ENCODE measurements at places on chromosomes 3 and 15. TPM values are rescaled to one million over a fixed set of nuclear protein-coding genes. Genes with fewer than 3 reads are reported as not detected.

DNA sequence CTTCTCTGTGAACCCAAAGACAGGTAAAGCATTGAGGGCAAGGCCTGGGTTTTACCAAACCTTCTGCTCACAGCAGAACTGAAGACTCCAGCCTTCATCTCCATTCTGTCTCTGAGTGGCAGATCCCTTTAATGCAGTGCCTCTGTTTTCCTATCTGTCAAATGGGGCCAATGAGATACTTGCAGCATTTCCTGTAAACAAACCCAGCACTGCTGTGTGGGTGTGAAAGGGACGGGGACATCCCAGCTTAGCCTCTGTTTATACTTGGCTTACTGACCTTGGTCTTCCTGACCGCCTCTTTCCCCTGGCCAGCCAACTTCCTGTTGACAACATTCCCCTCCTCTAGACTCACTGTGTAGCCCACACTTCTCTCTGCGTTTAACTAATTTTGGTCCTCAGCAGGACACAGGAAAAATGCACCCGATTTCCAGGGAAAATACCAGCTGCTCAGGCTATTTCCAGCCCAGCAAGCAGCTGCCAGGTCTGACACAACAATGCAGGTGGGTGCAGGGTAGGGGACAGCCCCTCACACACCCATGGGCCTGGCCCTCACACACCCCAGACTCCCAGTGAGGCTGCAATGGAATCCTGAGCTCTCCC is 105.9 kb upstream of the HERC1 start:
- no peaks in the 10 kb centered on the region for H3K27me3 ChIP-seq
- DNase-seq: peak; percentile 74
- peaks cover 33% of the 10 kb centered on the region for H3K4me1 ChIP-seq

Gene PARP15
- total RNA-seq: 0.27 TPM

- DNase-seq: no peak
- peaks cover 5% of the 10 kb centered on the region for H3K4me1 ChIP-seq
- H3K27me3 ChIP-seq: no peaks in the 10 kb centered on the region
- no peak overlapping the region for H3K27ac ChIP-seq
- no peak overlapping the region for H3K4me3 ChIP-seq
These were observed 276.7 kb downstream of the NFKBIZ start for GRCh38 chr3:102125994-102126368.

- DNase-seq: no peak
- no peak overlapping the region for H3K27ac ChIP-seq
- no peak overlapping the region for H3K4me3 ChIP-seq
- H3K4me1 ChIP-seq: no peaks in the 10 kb centered on the region
- no peaks in the 10 kb centered on the region for H3K36me3 ChIP-seq
These were observed 133.5 kb upstream of the GADL1 start for GRCh38 chr3:31027914-31028313.

- H3K4me3 ChIP-seq: peak overlapping the region; percentile 91
- H3K4me1 ChIP-seq: peaks cover 20% of the 10 kb centered on the region
These were observed 621 bp upstream of the PARP6 start for GRCh38 chr15:72272997-72273352.

Gene GABRA5
- total RNA-seq: 0.17 TPM

Gene ZNF80
- 0.09 TPM for total RNA-seq

Gene SEMA3F
- total RNA-seq: 20.4 TPM

Gene PLSCR1
- 17.0 TPM for total RNA-seq

DNA sequence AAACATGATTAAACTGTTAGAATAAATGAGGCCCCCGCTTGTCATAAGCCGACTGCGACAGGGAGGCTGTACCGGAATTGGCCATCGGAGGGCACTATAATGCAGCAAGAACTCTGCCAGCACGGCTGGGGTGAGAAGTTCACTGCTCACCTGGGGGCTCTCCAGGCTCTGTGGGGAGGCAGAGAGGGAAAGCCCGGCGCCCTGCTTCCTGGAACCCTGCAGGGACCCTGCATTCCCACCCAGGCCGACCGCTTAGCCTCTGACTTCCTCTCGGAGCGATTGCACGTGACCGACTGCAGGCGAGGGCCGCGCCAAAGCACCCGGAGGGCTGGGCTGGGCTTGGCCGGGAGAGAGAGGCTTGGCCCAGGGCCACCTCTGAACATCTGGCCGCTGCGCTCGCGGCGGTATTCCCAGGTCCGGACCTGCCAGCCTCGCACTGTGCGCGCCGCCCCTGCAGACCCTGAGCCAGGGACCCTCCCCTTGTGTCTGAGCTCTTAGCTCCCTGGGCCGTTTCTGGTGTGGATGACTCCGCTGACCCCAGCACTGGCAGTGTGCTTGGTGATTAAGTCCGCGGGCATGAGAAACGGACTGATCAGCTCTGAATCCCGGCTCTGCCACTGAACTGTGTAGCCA is 26.2 kb downstream of the DRD3 start:
- H3K4me1 ChIP-seq: peaks cover 3% of the 10 kb centered on the region
- no peaks in the 10 kb centered on the region for H3K27me3 ChIP-seq
- peak; percentile 82 for DNase-seq
- H3K4me3 ChIP-seq: peak overlapping the region; percentile 48
- no peaks in the 10 kb centered on the region for H3K36me3 ChIP-seq

- H3K4me3 ChIP-seq: no peak overlapping the region
- no peaks in the 10 kb centered on the region for H3K36me3 ChIP-seq
- no peaks in the 10 kb centered on the region for H3K27me3 ChIP-seq
- DNase-seq: no peak
- H3K27ac ChIP-seq: no peak overlapping the region
These were observed 144.3 kb downstream of the FBN1 start for GRCh38 chr15:48501208-48501607.

Gene TWF2
- total RNA-seq: 148 TPM

GRCh38 chr3:111332488-111333080 is 209.4 kb upstream of the CD96 start:
- no peaks in the 10 kb centered on the region for H3K36me3 ChIP-seq
- no peaks in the 10 kb centered on the region for H3K27me3 ChIP-seq
- no peak overlapping the region for H3K27ac ChIP-seq
- DNase-seq: no peak
- no peaks in the 10 kb centered on the region for H3K4me1 ChIP-seq

DNA sequence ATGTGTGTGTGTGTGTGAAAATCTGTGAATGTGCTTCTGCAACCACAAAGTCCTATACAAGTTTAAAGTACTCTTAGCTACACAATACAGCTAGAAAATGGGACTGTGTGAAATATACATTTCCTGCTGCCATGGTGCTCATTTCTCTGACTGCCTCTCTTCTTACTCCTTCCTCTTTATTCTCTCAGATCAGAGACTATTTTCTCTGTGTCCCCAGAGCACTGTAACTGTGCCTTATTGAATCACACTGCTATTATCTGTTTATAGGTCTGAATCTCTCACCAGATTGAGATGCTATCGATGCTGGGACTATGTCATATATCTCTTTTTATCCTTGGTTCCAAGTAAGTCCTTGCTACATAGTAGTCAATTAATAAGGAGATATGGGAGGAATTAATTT is 217.9 kb upstream of the SLCO3A1 start:
- no peaks in the 10 kb centered on the region for H3K4me1 ChIP-seq
- no peaks in the 10 kb centered on the region for H3K36me3 ChIP-seq
- DNase-seq: no peak
- H3K27ac ChIP-seq: no peak overlapping the region
- H3K4me3 ChIP-seq: no peak overlapping the region

DNA sequence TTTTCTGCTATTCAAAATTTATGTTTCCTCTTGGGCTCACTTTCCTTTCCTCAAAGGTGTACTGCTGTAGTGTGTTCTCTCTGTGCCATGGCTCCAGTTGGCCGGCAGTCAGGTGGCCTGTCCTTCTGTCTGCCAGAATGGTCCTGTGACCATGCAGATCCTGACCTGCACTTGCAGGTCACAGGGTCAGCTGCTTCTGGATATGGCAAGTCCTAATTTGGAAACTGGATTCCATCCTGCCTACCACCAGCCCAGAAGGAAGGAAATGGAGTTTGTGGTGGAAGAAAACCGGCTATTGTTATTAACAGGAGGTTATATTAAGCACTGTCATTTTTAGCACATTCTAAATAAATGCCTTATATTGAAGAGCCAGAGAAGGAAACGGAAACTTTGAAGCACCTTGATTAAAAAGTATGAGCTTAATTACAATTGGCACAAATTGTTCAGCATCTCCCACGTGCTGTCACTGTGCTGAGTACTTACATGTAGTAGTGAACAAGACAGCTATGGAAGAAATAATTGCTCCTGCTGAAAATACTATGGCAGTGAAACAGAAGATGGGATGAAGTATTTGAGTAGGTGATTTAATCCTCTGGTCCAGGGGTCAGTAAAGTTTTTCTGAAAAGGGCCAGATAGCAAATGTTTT is 362.8 kb downstream of the PTPRG start:
- DNase-seq: peak; percentile 63
- peak overlapping the region; percentile 47 for H3K27ac ChIP-seq
- peaks cover 45% of the 10 kb centered on the region for H3K4me1 ChIP-seq
- H3K4me3 ChIP-seq: no peak overlapping the region

Gene SLC9C1
- total RNA-seq: 0.80 TPM

- no peak overlapping the region for H3K27ac ChIP-seq
- no peaks in the 10 kb centered on the region for H3K4me1 ChIP-seq
- DNase-seq: no peak
- H3K27me3 ChIP-seq: peaks cover 14% of the 10 kb centered on the region
These were observed 133.5 kb downstream of the APBA2 start for GRCh38 chr15:29018995-29019976.

DNA sequence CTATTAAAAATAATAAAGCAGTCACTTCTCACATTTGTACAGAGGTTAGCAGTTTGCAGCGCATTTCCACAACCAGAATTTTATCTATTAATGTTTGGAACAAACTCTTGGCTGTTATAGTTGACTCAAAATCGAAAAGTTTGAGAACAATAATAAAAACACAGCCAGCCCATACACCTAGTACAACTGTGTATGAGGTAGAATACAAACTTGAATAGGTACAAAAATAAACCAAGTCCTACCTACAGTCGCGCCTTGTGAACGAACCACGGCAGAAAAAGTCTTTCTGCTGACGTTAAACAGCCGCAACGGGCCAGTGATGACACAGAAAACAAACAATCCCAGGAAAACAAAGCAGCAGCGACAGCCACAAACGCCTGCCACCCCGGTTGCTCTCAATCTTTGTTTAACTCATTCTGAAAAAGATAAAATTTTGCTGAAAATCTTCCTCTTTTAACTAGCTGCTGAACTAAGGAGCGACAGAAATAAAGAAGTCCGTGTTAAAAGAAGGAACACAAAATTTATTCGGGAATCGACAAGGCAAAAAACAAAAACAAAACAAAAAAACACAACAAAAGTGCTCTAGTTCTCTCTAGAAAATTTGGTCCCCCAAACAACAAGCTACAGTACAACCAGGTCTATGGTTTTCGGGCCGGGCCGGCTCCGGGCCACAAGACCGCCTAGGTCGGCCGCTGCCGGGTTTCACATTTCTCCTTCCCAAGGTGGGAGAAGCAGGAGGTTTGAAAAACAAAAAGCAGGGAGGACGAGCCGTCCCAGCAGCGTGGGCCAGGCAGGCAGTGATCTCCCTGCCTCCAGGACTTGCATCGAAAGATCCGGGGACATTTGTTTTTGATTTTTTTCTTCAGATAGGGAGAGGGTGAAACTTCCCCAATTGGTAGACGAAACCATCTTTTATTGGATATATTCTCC is 2.9 kb downstream of the FOXL2 start:
- H3K4me3 ChIP-seq: no peak overlapping the region
- peaks cover 49% of the 10 kb centered on the region for H3K4me1 ChIP-seq
- H3K27ac ChIP-seq: no peak overlapping the region
- H3K36me3 ChIP-seq: no peaks in the 10 kb centered on the region
- peaks cover 99% of the 10 kb centered on the region for H3K27me3 ChIP-seq
- no peak for DNase-seq

Gene OIP5
- total RNA-seq: 0.20 TPM

- H3K36me3 ChIP-seq: no peaks in the 10 kb centered on the region
- DNase-seq: no peak
- H3K27me3 ChIP-seq: no peaks in the 10 kb centered on the region
These were observed 113.2 kb upstream of the TJP1 start for GRCh38 chr15:29935296-29936004.

Gene DNAH1
- total RNA-seq: 2.2 TPM

Gene CRYGS
- total RNA-seq: 1.6 TPM

DNA sequence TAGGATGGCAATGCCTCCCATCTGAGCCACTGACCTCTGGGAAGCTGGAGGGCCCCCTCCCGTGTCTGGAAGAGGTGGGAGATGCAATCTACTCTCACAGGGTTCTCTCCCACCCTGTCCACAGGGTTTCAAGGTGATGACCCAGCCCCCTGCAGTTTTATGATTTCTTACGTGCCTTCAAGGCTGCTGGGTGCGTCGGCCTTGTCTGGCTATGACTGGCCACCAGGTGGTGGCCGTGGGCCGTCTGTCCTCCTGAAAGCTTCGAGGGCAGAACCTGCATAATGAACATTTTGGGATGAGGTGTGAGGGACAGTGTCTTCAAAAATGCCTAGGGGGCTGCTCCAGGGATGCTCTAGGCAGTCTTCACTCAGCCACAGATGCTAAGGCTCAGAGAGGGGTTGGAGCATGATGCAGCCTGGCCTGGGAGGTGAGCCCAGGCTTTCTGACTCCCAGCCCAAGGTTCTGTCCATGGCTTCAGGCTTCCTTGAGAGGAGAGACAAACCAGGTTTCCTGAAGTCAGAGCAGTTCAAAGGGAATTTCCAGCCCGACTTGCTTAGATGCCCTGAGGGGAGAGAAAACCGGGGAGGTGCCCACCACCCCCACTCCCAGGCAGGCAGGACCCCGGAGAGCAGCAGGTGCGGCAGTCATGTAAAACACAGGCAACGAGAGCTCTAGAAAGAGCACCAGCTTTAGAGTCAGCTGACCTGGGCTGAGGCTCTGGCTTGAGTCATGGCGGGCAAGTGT is 18.7 kb downstream of the ISG20 start:
- H3K36me3 ChIP-seq: no peaks in the 10 kb centered on the region
- H3K27me3 ChIP-seq: no peaks in the 10 kb centered on the region
- H3K4me3 ChIP-seq: no peak overlapping the region
- no peak for DNase-seq
- H3K4me1 ChIP-seq: no peaks in the 10 kb centered on the region

GRCh38 chr15:38389924-38390542 is 63.9 kb upstream of the FAM98B start:
- no peaks in the 10 kb centered on the region for H3K36me3 ChIP-seq
- H3K27me3 ChIP-seq: no peaks in the 10 kb centered on the region
- DNase-seq: peak; percentile 18
- H3K4me3 ChIP-seq: no peak overlapping the region
- H3K4me1 ChIP-seq: no peaks in the 10 kb centered on the region

Gene GP9
- total RNA-seq: not detected

DNA sequence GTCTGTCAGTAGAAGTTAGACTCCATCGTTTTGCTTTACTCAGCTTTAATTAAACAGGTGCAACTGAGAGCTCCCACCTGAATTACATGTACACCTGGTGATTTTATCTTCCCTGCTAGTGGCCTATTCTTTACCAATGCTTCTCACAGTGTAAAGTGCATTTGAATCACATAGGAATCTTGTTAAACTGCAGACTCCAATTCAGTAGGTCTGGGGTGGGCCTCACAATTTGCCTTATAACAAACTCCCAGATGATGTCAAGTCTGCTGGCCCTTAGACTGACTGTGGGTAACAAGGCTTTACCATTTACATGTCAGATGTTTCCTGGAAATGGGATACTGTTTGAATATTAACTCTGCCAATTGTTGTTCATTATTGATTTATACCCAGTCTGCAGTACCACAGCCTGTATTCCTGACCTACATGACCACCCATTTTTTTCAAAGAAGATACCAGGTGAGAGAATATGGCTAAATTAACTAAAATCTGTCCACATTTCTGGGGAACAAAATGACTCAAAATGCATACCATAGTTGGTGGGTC is 37.2 kb downstream of the CMSS1 start:
- H3K36me3 ChIP-seq: peaks cover 93% of the 10 kb centered on the region
- peaks cover 49% of the 10 kb centered on the region for H3K4me1 ChIP-seq
- H3K4me3 ChIP-seq: no peak overlapping the region
- no peak for DNase-seq

All from heart right ventricle (tissue), 16 donors.